ENCODE measurements at places on chromosomes 1 and 21.
A peak's percentile ranks its signal among the peaks of the same experiment; 100 is the strongest.

DNA sequence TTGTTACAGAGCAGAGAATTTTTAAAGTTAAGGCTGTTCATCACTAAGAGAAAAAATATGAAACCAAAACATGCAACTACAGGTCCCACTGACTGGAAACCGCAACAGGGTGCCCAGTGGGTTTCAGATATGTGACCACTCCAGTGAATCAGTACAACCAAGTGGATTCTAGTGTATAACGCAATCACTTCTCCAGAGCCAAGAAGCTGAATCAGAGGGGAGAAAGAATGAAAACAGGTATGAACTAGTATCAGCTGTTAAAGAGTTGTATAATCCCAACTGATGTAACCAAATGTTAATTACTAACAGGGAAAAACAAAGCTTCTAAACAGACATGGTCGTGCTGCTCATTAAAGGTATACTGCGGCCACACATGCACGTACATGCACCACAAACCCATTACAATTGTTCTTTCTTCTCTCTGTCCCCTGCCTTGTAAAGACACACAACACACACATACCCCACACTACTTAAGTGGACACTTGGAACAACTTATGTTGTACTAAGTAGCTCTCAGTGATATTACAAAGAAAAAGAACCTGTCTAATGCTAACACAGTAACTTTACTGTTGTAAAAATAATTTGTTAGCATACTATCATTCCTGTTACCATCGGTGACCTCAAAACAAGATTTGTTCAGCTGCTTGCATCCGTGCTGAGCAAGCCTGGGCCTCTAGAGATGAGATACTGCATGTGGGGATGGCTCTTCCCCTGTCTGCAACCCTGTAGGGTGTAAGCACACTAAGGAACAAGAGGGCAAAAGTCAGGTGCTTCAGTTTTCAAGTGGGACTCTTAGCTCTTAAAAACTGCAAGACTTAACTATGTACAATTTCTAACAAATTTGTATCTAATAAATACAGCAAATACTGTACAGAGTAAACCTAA is 74.2 kb downstream of the PTPN14 start:
- no peak for DNase-seq

GRCh38 chr1:164841702-164842465 is 282.9 kb downstream of the PBX1 start:
- DNase-seq = no peak

DNA sequence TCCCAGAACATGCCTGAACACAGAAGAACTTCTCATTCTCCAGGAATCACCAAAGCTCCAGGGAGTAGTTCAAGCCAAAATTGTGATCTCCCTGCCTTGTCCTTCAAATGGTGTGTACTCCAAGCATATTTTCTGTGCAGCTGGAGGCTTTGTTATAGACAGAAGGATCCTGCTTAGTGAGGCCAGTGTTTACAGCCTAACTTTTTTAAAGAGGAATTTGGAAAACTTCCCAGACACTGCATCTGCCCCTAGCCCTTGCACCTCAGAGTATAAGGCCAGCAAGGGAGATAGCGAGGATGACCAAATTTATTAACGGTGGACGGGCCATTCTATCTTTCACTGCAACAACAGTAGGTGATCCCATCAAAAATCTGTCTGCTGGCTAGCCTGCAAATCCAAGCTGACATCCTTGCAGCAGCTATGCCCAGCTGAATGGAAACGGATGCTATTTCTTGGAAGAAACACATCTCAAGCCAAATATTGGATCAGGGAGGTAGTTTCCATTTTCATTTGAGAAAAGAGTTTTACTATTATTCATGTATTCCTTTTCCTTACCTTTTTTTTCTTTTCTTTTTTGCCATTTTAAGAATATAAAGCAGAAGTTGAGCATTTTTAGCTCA is 249.8 kb downstream of the USH2A start:
- no peak for DNase-seq

DNA sequence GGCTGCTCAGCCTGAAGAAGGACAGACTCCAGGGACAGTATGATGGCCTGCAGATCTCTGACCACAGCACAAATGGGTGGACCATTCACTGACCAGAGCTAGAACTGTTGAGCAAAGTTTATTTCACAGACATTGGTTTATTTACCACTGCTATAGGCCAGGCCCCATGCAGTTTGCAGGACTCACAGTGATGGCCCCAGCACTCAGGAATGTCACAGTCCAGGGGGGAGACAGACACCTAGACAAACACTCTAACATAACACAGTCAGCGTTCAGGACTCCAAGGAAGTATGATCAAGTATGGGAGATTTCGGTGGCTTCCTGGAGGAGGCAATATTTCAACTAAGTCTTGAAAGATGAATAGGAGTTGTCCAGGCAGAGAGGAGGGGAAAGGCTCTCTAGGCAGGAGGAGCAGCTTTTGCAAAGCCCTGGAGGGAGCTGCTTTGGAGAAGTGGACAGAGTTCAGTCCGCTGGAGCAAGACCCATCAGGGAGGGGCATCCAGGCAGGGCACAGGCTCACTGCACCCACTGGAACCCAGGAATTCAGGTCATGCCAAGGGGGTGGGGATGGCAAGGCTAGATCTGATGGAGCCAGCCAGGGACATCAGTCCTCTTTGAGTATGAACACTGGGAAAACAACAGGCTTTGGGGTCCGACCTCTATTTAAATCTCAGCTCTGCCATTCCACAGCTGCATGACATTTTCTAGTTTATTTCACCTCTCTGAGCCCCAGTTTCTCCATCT is 454.3 kb downstream of the MATN1 start:
- DNase-seq = no peak

DNA sequence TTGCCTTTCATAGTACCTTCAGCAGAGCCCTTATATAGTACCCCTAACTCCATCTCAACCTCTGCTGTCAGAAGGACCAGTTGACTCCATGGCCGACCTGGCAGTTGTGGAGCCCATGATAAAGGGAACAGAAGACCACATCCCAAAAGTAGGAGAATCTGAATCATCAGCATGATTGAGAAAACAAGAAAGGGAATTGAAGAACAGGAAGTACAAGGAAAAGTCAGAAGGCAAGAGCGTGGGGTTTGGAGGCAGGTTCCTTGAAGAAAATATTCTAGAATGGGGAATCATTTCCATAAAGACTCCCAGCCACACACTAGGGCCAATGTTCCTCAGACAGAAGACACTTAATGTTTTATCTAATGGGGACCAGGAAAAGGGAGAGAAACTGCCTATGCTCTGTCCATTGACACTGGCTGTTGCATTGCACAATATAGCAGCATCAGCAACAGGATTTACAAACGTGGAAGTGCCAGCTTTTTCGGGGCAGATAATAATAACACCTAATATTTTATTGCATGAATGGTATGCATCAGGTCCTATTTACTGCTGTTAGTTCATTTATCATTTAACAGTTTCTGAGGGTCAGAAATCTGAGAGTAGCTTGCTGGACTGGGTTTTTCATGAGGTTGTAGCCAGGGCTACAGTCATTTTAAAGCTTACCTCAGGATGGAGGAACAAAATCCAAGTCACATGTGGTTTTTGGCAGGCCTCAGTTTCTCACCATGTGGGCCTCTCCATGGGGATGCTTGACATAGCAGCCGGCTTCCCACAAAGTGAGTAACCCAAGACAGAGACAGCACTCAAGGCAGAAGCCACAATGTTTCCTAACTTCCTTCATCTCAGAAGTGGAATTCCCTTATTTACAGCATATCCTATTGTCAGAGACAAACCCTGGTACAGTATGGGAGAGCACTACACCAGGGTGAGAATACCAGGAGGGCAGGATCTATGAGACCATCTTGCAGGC is 483.4 kb downstream of the PLPP3 start:
- DNase-seq = no peak

DNA sequence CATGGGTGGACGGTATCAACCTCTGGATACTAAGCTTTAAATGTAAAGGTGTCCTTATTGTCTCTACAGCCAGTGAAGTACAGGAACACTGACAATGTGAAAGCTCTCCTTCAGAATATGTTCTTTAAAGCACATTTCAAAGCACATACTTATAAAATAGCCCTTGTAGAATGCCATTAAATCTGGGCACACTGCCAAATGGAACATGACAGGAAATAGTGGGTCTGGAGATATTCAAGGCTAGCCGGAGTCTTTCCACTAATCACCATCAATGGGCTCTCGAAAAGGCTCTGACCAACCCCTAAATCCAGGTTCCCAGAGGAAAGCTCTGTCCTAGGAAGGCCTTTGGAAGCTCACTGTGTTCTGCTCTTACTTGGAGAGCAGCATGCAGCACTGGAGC is 46.6 kb downstream of the PLD5 start:
- no peak for DNase-seq

DNA sequence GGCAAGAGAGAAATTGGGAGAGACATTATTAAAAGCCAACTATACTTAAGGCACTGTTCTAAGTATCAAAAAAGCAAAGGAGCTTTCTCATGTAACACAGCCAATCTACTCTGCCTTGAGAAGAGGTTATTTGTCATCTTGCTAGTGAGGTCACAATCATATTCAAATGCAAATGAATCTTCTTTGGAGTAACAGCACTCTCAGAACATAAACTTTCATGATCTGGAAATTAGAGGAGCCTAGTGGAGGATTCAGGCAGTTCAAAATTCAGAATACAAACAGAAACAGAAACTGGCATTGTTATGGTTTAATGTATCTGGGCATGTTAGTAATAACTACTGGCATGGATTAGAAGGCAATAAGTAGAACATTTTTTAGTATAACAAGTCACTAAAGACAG is 57.4 kb downstream of the ARID4B start:
- no peak for DNase-seq

DNA sequence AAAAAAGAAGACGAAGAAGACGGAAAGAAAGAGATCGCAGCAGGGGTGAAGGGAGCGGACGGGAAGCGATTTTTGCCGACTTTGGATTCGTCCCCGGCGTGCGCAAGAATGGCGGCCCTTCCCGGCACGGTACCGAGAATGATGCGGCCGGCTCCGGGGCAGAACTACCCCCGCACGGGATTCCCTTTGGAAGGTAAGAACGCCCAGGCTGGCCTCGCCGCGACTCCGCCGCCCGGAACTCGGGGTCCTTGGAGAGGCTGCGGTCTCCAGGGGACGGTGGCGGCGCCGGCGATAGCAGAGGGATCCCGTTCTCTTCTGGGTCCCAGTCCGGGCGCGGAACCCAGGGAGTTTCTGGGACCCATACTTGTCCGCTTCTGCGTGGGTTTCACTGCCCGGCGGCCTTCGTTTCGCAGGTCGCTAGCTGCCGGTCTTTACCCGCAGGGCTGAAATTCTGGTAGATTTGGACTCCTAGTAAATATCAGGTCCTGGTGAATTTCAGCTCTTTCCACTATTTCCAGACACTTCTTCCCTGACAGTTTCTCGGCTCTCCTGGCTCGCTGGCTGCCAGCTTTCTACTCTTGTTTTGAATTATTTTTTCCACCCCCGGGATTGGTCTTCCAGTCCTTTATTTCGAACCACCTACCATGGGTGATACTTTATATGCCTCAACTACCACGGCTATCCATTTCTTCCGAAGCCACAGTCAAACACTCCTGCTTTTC is 1.0 kb downstream of the PAX7 start:
- DNase-seq = no peak

GRCh38 chr1:7681401-7681800 is 89.7 kb upstream of the VAMP3 start:
- no peak for DNase-seq

DNA sequence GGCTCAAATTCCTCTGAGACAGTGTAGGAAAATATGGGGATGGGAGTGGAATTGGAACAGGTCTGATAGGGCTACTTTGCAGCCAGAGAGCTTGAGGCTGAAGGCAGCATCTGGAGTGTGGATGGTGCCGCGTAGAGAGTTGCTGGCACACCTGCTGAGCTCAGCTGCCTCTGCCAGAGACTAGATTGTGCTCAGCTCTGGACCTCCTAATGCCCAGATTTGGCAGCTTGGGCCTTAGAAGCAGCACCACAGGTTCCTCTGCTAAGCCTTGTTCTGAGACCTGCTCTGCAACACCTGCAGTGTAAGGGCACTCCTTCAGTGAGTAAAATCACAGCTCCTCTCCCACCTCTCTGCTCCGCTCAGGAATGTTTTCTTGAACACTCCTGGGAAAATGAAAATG is 23.3 kb downstream of the ACOT11 start:
- no peak for DNase-seq

GRCh38 chr1:240149484-240150094 is 57.9 kb downstream of the FMN2 start:
- peak; percentile 31 for DNase-seq

DNA sequence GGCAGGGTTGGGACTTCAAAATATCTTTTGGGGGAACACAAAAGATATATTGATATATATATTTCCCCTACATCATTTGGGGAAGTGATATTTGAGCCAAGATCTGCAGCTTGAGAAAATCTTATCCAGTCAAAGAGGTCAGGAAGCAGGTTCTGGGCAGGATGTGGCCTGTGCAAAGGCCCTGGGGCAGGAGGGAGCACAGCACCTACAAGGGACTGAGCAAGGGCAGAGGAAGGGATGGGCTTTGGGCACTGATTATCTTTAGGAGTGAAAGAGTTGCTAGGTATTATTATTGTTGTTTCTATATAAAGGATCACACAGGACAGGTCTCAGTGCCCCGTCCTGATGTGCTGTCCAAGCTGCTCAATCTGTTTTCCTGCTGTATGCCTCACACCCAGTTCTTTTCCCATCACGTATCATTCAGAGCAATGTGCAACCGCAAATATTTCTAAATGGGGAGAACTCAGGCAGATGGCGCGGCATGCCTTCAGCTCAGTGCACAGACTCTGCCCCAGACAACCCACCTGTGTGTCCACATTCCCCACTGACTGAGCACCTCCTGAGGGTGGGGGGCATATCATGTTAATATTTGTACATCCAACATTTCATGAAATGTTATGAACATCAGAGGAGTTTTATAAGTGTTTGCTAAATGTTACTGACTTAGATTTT is 28.1 kb upstream of the GPR137B start:
- DNase-seq = no peak

DNA sequence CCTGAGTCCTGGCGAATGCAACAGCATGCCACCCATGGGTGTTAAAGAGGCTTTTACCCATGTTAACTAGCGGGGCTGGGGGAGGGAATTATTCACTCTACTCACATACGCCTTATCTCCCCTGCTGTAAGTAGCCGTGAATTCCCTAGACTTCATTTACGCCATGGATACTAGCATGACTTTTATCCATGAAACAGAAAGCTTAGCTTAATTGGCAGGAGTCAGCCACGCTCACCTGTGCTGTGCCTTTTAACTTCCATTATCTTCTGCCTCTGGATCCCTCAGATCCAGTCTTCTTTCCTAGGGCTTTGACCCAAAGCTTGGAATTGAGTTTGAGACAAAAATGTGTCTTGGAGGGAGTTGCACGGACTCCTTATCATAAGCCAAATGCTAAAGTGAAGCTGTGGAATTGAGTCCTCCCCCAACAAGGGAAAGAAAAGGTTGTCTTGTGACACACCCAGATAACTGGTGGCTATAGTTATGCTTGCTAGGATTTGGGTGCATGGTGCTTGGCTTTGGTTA is 9.7 kb upstream of the NASP start:
- no peak for DNase-seq
